Activated T-helper 17 cell treated with anti-CD3 and anti-CD28 coated beads, Interleukin-2, amount 50 U/mL, for 72 hours (primary cell): ENCODE measurements at places on chromosomes 6 and 20. TPM values are rescaled to one million over a fixed set of nuclear protein-coding genes. Genes with fewer than 3 reads are reported as not detected.

OPRM1 gene
- total RNA-seq: not detected

HRH3 gene
- not detected for total RNA-seq

SMPD2 gene
- total RNA-seq: 8.0 TPM

COL9A1 gene
- total RNA-seq: 0.17 TPM

CCR6 gene
- total RNA-seq: 31.5 TPM

ARMC12 gene
- total RNA-seq: 1.8 TPM

PHACTR1 gene
- total RNA-seq: 0.05 TPM

BNIP5 gene
- total RNA-seq: not detected

DSP gene
- not detected for total RNA-seq

SLC22A2 gene
- not detected for total RNA-seq

OTOR gene
- total RNA-seq: not detected
